Suppressor macrophage treated with lipopolysaccharide for 4 hours (primary cell): ENCODE measurements at places on chromosomes 7 and 10.

GRCh38 chr10:72254813-72255568, 18.7 kb upstream of the DDIT4 start:
- peak; percentile 56 for DNase-seq

- DNase-seq: no peak
These were observed 321.5 kb upstream of the NRP1 start for GRCh38 chr10:33655921-33656320.

- DNase-seq: no peak
These were observed 1087.0 kb upstream of the AUTS2 start for GRCh38 chr7:68511281-68511680.

DNA sequence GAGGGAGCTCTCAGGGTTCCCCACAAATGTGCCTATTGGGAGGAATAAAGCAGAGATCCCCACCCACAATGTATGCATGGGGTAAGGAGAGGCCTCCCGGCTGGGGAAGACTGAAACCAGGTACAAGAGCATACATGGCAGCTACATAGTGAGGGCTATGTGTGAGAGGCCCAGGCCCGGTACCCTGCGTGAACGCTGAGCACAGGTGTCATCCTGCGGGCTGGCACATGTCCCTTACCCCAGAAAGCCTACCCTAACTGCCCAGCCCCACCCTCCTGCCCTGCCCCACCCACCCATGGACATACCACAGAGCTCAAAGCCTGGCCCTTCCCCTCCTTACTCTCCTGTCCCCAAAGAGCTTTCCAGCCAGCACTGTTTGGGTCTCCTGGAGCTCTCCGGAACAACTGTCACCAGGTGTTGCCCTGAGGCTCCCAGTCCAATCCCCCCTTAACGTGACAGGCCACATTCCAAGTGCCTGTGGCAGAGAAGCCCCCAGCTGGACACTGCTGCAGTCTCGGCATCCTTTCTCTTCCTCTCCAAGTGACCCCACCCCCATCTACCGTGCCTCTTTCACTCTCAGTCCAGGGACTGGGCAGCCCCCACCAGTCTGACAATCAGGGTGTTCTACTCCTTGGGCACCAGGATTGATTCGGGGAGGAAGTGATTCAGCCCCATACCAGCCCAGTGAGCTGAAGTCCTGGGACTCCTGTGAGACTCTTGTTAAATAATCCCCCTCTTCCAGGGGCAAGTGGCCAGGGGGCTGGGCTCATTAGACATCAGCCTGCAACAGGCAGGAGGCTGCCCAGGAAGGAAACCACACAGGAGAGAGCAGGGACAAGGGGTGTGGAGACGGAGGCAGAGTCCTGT, 19.6 kb downstream of the GRID1 start:
- DNase-seq: no peak

- DNase-seq: peak; percentile 45
These were observed 23.3 kb upstream of the PDGFA start for GRCh38 chr7:542713-543500.

- DNase-seq: no peak
These were observed 14.6 kb downstream of the CHST12 start for GRCh38 chr7:2417981-2418481.

DNA sequence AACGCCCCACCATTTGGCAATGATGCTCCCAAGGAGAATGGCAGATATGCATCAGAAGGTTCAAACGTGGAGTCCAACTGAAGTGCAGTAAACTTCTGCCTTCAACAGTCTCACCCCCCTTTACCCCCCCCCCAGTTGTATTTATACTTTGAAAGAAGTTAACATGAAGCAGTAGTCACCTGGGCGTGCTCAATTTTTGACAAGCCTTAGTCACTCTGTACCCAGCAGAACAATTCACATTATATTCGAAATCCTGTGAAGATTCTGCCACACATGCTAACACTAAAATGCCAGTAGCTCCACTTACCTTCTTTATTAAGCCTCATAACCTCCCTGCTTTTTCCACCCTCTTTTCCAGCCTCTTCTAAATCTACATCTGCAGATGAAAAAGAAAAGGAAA, 894 bp downstream of the ATXN7L1 start:
- DNase-seq: no peak

DNA sequence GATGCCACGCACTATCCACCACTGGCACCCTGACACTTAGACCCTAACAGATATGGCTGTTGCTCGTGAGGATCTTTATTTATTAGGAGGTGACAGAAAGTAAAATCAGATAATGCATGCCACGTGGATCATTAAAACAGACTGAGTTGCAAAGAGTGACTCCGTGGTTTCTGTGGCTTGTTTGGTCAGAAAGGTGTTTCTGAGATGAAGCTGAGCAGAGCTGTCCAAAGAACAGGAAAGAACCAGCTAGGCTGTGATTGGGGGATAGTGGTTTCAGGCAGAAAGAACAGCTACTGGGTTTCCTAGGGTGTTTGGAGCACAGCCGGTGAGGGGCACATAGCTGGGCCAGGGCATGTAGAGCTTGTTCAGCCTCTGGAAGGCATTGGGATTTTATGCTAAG, 34.4 kb downstream of the CSGALNACT2 start:
- no peak for DNase-seq

DNA sequence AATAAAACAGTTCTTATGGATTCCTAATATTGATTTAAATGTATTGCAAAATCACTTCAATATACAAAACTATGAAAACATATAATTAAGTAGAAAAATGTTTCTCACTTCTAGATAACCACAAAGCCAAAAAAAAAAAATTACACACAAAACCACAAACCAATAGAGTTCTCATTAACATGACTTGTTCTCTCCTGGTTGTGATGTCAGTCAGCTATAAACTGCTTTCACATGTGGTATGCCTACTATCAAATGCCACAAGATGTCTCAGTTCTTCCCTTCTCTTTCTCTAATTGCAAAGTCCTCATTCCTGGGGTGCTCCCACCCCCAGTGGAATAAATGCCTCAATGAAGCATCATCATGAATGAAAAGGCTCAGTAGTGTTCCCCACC, 16.6 kb downstream of the GNAI1 start:
- DNase-seq: peak; percentile 21

- DNase-seq: peak; percentile 40
These were observed 209.8 kb downstream of the ZEB1 start for GRCh38 chr10:31528831-31529230.

DNA sequence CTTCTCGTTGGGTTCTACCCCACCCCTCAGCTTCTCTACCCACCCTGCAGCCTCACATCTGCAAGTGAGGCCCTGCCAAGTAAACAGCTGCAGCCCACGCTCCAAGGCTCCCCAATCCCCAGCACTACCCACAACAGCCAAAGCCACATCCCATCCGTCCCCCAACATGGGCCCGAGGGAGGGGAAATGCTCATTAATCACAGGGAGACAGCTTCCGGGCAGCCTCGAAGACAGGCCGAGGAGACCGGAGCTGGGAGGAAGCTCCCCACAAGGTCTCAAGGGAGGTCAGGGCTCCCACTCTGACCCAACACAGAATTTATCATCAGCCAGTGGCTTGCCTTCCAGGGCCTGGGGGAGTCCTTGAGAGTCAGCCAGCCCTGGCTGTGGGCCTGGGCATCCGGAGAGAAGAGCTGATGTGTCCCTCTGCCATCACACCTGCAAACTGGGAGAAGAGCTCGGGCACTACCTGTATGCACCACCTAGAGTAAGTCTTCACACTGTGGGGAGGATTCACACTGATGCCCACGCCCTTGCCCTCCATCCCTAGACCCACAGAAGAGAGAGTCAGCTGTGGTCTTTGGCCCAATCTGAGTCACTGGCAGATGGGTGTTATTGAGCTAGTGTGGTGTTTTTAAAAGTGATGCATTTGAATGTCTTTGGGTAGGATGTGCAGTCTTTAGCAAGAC, 115.5 kb upstream of the ZMIZ1 start:
- peak; percentile 19 for DNase-seq

DNA sequence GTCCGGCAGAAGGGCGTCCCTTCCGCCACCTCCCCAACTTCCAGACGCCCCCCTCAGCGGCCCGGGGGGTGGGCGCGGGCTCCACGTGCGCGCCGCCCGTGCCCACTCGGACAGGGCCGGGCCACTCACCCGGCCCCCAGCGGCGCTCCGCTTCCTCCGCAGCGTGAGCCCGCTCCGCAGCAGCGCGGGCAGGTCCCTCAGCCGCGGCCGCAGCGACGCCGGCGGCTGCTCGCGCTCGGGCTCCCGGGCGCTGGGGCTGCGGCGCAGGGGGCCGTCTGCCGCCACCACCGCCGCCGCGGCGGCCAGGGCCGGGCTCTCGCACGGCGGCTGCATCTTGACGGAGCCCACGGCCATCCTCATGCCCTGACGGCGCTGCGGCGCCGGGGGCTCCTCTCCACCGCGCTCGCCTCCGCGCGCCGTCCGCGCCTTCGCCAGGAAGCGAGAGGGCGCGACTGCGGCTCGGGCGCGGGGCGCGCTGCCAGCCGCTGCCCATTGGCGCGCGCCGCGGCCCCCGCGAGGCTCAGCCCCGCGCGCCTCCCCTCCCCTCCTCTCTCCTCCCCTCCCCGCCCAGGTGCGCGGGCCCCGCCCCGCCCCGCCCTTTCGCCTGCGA, at the start of gene RAPGEF5:
Gene RAPGEF5, minus strand, starts transcription at position 454 of the 610 bp plus-strand sequence. Its CDS starts 94 bp downstream, at position 360.
- DNase-seq: no peak

DNA sequence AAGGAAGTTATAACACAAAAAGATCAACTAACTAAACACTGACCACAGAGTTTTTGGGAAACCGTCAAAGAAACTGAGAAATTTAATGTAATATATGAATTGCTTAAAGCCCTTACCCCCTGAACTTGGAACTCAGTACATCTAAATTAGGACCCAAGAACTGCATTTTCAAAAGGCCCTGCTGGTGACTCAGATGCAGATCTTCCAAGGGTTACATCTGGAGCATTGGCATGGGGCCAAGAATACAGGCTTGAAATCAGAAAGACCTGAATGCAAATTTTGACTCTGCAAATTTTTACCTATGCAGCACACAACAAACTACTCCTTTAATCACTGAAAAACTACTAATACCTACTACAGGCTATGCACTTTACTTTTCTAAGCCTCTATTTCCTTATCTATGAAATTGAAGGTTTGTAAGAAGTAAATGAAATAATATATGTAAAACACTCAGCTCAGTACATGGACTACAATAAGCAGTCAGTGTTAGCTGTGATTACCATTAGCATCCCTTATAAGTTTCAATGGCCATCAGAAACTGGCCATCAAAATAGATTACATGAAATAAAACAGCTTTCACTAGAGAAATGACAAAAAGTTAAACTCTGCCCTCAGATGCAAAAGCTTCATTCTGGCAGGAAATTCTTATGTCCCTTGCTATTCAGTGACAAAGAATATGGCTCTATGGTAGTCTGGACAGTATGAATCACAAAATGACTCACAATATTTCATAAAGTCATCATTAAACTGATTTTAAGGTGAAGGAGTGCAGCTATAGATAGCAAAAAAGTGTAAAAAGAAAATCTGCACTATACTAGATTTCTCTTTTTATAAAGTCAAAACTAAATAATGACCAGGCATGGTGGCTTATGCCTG, 43.6 kb downstream of the NSUN6 start:
- DNase-seq: no peak

DNA sequence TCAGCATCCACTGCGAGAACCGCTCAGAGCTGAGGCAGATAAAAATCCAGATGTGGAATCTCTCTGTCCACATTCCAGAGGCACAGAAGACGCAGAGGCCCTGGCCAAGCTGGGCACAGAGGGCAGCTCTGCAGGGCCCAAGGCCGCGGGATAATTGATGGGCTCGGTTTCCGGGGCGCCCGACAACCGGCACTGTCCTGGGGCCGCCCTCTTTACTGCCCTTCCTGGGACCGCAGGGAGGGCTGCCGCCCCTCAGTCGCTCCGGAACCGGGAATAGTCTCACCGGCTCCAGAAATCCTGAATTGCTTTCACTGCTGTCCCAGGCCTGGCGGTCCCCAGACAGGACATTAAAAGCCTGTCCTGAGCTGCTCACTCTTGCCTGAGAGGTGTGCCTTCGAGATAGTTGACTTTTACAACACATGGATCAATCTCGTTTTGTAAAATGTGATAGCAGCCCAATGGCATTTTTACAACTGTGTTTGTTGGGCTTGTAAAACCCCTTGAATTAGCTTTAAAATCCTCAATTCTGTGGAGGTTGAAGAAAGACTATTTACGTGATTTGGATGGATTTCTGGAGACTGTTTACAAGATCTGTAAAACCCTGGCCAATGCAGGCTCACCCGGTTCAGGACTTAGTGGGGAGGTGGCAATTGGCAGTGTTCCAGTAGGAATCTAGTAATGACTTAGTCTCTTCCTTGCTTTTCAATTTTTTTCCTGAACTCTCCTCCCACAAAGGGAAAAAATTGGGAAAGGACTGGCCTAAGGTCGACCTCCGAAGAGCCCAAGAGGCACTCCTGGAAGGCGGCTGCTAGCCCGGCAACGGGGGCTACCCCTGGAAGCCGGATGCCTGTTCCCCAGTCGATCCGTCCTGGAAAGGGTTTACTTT, 1.4 kb upstream of the HOXA6 start:
- no peak for DNase-seq

- DNase-seq: no peak
These were observed 11.2 kb downstream of the ZFYVE27 start for GRCh38 chr10:97748116-97748515.

DNA sequence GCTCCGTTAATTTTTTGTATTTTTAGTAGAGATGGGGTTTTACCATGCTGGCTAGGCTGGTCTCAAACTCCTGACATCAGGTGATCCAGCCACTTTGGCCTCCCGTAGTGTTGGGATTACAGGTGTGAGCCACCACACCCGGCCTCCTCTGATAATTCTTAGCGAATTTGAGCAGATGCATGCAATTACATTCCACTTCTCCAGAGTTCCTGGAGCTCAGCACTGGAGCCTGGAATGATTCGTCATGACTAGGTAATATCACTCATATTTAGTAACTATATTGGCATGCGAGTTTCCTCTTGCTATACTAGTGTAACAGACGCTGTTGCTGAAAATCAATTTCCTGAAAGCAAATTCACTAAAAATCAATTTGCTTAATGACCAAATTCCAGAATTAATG, 86.8 kb downstream of the MKX start:
- no peak for DNase-seq

DNA sequence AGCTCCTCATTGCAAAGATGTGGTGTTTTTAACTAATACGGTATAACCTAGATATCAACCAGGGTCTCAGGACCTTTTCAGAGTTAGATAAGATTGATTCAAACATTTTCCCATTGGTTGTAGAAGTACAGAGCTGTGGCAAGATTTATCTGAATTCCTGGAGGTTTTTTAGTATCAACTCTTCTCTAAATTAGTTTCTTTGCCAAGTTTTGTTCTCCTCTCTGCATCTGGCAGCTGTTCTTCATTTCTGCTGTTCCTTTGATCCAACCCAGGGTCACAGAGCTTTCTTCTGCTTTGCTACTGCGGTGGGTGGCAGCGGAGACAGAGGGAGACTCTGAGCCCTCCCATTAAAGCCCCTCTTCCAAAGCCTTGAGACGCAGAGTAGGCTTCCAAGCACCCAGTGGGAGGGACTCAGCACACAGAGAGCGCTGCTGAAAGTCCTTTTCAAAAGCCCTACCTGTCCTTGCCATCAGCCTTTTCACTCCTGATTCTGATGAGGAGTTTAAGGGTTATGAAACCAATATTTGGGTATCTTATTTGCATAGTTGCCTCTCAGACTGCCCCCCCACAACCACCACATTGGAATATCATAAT, 146.3 kb upstream of the EEPD1 start:
- no peak for DNase-seq
